ENCODE measurements at places on chromosomes 11 and 22.

- no peak for DNase-seq
These were observed at the start of gene RAG2 for GRCh38 chr11:36598051-36598450. RAG2 (minus strand) TSS chr11:36598236; CDS start chr11:36594168, 4,068 bp downstream.

GRCh38 chr11:35324183-35324886 is 95.0 kb downstream of the SLC1A2 start:
- DNase-seq, result no peak

DNA sequence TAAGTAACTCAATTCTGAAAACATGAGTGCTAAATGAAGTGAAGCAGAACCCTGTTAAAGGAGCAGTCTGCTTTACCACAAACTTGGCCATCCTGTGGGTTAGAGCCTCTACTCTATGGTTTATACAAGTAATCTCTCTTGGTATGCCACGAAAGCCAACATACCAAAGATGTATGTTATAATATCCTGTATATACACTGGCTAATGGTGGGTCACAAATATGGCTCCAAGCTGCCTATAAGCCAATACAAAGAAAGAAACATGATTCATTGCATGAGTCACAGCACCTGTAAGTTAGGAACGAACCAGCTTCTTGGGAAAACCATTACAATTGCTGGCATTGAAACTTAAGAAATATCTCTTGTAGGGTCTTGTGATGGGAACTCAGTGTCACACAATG is 16.1 kb downstream of the XRRA1 start:
- no peak for DNase-seq

GRCh38 chr11:117627259-117627658 is 169.8 kb downstream of the DSCAML1 start:
- no peak for DNase-seq

- no peak for DNase-seq
These were observed 828.6 kb downstream of the TBC1D22A start for GRCh38 chr22:47591016-47591415.

DNA sequence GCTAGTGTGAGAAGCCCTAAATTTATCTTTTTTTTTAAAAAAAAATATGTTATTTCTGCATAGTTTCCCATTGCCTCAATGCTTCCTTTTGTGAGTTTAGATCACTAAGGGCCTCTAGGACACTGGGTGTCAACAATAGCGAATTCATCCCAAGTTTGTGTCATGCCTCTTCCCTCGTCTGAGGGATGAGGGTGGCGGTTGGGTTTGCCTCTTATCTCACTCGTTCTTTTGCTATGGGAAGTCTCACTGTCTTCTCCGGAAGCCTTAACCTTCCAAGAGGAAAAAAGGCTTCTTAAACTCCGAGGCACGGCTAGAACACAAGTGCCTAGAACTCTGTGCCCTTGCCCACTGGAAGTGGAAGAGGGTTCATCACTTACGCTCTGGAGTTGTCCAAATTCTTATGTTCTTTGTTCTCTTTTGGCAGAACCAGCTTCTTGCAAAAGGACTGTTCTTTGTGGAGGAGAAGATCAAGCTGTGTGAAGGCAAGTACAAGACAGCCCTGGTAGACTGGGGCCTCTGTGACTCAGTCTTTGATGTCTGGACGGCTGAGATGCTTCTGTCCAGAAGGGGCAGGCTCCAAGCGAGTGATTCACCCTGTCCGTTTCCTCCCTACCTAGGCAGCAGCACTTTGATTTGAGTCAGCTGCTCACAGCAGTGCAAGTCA is 78.5 kb downstream of the TRAF6 start:
- DNase-seq, result peak; percentile 35

DNA sequence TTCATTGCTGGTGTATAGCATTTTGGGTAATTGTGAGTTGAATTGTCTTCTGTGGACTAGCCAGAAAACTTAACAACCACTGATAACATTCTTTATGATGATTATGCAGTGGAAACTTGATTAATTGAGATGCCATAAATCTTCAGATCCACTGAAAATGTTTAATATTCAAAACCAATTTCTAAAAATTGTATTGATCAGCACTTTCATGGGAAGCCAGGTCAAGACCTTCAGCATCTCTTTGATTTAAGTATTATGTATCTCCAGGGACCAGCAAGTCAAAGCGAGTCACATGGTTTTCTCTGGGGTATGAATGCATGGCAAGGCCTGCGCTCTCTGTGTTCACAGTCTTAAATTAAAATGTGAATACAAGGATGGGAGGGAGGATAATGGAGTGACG is 596.9 kb downstream of the OPCML start:
- no peak for DNase-seq

- DNase-seq, result no peak
These were observed 120.9 kb upstream of the LUZP2 start for GRCh38 chr11:24375931-24376330.

- peak; percentile 91 for DNase-seq
These were observed 7.0 kb downstream of the SEPTIN3 start for GRCh38 chr22:41976070-41976901.

GRCh38 chr22:48659404-48659996 is 1168.2 kb downstream of the BRD1 start:
- no peak for DNase-seq

DNA sequence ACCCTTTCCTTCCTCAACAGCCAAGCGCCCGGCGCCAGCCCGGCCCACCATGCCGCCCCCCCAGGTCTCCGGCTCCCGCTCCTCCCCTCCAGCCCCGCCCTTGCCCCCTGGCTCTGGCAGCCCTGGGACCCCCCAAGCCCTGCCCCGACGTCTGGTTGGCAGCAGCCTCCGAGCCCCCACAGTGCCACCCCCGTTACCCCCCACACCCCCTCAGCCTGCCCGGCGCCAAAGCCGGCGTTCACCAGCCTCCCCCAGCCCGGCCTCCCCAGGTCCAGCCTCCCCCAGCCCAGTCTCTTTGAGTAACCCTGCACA is 3.3 kb upstream of the PDXP start:
- no peak for DNase-seq

GRCh38 chr11:12864316-12865156 is 144.6 kb upstream of the RASSF10 start:
- DNase-seq, result peak; percentile 74

DNA sequence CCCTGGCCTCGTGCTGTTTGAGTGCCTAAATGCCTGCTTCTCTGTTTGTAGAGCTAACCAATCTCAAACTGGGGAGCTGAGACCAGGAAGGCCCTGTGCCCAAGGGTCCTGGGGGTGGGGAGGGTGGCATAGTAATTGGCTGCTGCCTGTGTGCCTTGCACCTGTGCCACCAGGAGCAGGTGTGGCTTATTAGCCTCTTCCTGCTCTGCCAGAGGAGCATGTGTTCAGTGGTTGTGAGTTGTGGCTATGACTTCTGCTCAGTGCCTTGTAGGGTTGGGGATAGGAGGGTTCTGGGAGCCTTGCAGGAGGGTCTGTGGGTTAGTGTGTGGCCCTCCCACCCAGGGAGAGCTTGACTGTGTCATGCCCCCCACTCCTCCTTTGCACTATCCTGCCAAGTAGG is 109.2 kb downstream of the ZBTB16 start:
- no peak for DNase-seq

DNA sequence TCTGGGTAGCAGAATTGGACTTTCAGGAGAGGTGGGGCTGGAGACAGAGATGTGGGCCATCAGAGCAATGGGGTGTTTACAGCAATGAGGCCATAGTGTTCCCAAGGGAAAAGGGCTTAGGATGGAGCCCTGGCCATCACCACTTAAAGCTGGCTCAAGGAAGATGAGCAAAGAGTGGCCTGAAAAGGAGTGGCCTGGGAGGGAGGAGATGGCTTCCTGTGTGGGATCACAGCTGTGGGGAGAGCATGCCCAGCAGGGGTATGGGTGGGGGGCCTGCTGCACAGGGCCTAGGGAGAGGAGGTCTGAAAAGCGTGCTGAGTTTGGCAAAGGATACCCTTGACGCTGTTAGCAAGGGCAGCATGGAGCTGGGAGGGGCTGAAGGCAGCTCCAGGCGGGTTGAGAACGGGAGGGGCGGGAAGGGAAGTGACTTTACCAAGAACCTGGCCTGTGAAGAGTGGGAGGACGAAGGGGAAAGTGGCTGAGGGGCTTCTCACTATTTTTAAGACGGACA is 13.9 kb downstream of the LRRC32 start:
- no peak for DNase-seq

- DNase-seq, result no peak
These were observed 1.0 kb downstream of the PRSS23 start for GRCh38 chr11:86801364-86801763.

GRCh38 chr11:47899801-47900200 is 51.7 kb upstream of the NUP160 start:
- DNase-seq, result no peak

DNA sequence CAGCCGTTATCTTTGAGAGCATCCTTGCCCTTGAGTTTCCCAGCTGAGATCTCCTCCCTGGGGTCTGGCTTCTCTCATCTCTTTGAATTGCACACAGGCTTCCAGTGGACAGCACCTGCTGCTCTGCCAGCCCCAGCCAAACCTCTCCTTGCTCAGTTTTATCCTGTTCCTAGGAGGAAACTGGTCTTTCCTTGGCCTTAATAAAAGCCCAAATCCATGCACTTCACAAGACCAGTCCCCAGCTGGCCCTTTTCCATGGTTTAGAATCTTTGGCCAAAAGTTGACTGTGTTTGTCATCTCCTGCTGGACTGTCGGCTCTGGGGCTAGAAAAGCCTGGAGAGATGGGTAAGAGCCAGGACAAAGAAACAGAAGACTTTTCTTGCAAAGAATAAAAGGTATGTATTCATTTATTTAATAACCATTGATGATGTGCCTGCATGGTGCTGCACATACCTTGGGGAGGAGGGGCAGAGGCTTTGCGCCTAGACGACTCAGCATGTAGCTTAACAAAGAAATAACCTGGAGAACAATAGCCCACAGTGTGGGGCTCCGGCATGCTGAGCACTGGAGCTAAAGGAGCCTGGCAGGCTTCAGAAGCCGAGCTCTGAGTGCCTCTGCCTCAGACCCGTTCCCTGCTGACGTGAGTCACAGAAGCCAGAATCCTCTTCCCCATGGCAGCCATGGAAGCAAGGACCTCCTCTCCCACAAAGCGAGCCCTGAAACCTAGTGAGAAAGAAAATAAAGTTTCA is 319.3 kb upstream of the B3GAT1 start:
- DNase-seq, result peak; percentile 77

DNA sequence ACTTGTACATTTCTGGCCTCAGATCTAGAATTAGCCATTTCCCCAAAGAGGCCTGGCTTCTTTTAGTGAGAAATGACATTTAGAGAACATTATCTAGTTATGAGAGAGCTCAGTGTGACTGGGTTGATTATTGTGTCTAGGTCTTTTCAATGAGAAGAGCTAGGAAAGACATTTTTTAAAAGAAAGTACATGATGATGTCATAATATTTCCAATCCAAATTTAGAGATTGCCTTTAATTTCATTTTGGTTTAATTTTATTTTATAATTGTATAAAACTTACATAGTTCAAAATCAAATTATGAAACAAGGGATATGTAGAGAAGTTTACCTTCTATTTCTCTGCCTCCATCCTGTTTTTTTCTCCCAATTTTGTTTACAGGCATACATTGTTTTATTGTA is 354.9 kb downstream of the TMEM135 start:
- DNase-seq, result no peak

- no peak for DNase-seq
These were observed 47.5 kb upstream of the GALNT18 start for GRCh38 chr11:11669233-11669846.

DNA sequence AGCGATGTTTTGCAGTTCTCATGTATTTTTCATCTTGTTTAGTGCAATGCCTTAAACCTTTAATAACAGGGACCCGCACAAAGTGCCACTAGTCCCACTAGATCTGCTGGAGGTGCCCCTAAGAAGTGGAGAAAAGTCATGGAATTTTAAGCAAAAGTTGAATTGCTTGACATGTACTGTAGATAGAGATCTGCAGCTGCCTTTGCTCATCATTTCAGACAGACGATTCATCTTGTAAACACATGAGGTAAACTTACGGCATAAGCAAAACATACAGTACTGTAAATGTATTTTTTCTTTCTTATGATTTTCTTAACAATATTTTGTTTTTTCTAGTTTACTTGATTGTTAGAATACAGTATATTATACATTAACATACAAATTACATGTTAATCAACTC is 295.6 kb downstream of the CASP12 start:
- DNase-seq, result no peak

GRCh38 chr11:23924226-23924625 is 572.6 kb upstream of the LUZP2 start:
- DNase-seq, result no peak

GRCh38 chr11:111913031-111913861 is 712 bp downstream of the HSPB2 start:
- no peak for DNase-seq

DNA sequence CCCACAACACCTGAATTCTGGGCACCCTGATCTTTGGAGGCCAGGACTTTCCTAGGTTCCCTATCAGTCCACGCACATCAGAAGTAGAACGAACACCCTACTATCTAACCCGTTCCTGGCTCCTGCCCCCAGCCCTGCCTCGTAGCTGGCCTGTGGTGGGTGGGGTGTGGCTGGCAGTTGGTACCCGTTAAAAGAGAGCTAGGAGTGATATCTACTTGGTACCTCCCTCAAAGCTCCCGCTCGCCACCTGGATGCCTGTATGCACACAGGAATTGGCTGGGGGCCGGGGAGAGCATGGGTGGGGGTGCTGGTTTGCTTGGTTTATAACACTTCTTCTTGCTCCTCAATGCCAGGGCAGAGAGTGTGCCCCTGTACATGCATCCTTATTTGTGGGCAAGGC is 14.0 kb upstream of the NECTIN1 start:
- no peak for DNase-seq

GRCh38 chr22:37802310-37803194 is 5.2 kb upstream of the GCAT start:
- DNase-seq, result peak; percentile 85

DNA sequence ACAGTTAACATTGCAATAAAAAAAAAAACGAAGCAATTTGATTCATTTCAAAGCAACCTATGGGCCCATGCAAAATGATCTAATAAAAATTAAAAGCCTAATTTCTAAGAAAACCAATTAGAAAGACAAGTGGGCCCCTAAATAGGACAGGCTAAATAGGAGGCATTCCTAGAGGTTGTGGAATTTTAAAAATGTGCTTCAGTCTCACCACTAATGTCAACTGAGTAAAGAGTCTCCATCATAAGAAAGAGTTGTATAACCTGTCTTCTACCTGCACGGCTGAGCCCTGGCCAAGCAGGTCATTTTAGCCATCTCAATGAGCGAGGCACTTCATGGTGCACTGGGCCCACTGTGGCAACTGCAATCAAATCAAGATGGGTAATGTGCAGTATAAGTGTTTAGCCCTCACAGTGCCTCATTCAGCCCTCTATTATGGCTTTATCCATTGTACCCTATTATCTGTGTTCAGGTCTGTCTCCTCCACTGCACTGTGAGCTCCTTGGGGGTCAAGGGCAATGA is 76.4 kb downstream of the PRSS23 start:
- peak; percentile 9 for DNase-seq

DNA sequence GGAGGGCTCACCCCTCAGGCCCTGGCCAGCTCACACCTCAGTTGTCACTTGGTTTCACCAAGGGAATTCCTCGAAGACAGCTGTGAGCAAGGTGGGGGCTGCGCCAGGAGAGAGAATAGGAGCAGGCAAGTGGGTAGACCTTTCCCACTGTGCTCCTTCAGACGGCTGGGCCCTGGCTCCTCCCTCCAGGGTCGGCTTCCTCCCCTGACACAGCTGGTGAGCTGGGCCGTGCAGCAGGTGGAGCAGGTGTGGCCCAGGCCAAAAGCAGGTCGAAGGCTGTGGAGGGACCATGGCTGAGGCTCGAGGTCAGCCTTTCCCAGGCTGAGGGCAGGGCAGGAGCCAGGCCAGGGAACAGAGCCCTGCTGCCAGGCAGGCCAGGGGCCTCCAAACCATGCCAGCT is 12.5 kb upstream of the MYRF start:
- DNase-seq, result no peak

- no peak for DNase-seq
These were observed 52.5 kb downstream of the TRIM44 start for GRCh38 chr11:35714882-35715627.
